ENCODE measurements at places on chromosomes 6 and 20.
A peak's percentile ranks its signal among the peaks of the same experiment; 100 is the strongest.

DNA sequence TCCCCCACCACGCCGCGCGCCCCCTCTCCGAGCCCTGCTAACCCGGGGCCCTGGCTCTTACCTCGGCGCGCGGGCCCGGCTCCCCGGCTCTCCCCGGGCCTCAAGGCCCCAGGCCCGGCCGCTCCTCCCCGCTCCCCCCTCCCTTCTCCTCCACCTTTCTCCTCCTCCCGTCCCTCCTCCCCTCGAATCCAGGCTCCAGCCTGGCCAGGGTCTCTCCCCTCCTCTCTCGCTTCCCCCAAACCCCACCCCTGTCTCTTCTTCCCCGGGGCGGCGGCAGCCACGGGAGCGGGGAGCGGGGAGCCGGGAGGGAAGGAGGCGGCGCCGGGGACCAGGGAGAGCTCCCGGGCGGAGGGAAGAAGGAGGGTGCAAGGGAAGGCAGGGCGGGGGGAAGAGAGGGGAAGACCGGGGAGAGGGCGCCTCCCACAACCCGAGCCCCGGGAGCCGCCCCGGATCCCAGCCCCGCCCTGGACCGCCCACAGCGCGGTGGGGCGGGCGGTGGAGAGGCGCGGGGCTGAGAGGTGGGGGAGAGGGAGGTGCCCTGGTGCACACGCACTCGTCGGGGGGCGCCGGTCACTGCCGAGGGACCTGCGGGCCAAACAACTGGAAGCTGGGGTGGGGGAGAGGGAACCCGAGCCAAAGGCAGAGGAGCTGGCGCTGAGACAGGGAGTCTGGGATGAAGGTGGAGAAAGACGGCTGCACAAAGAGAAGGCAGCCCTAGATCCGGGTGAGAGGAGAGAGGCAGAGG, at the start of gene GABBR1:
Gene GABBR1 (minus strand): TSS at position 395 of the 745 bp plus-strand sequence. CDS start 798 bp downstream, outside the sequence.
- peak; percentile 38 for DNase-seq

DNA sequence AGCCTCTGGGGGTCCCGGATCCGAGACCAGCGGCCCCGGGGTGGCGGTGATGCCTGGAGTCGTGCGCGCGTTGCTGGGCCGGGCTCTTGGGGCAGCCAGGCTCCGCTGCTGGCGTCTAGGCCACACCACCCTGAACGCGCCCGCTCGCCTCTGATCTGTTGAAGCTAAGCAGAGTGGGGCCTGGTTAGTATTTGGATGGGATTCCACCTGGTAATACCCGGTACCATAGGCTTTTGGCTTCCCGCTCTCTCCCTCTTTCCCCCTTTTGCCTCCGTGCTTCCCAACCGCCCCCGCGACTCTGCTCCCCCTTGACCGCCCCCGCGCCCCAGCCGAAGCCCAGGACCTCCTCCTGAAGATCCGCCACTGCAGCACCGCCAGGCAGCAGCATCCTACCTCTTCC, 1383.5 kb upstream of the DEFB115 start:
- no peak for DNase-seq

DNA sequence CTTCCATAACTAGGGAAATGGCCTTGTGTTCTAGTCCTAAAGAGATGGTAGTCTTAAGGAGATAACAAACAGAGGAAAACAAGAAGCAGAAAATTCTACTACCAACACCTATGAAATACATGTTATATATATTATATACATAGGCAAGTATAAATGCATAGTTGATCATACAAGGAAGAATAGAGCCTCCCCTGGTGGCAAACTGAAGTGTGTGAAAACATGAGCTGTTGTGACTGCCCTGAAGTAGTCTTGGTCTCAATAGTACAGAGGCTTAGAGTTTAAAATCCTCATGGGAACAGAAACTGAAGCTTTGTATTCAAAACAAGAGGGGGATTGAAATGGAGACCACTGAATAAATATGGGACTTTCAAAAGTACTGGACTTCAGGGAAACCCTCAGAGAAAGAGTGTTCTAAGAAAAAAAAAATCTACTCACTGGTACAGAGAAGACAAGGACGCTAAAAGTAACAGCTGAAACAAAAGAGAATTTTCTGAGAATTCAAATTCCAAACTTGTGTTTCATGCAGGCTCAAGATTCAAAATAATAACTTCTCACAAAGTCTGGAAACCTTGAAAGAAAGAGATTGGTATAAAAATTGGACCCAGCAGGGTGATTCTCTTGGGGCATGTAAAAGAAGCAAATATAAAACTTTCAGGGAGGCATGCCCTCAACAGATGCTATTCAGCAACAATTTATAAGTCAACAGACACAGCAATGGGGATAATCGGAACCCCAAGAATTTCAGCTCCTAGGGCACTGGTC, 59.7 kb upstream of the SAMD3 start:
- no peak for DNase-seq

DNA sequence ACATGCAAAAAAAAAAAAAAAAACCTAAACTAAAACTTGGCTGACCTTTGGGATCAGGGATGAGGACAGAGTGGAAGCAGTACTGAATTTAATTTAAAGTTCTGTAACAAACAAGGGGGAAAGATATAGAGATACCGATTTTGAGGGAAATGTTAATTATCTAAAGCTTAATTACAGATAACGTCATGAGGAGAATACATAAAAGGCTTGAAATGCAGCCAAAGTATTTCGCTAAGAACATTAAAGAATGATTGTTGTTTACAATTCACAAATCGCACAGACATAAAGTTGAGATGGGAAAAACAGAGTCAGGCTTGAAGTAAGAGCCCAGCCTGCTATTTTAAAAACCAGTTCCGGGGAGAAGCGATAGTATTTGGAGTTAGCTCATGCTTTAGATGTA, 208.0 kb upstream of the SASH1 start:
- no peak for DNase-seq

GRCh38 chr6:15544321-15544900, 118.4 kb downstream of the DTNBP1 start:
- no peak for DNase-seq

- DNase-seq, result no peak
These were observed 94.6 kb upstream of the INSM1 start for GRCh38 chr20:20273286-20273685.

DNA sequence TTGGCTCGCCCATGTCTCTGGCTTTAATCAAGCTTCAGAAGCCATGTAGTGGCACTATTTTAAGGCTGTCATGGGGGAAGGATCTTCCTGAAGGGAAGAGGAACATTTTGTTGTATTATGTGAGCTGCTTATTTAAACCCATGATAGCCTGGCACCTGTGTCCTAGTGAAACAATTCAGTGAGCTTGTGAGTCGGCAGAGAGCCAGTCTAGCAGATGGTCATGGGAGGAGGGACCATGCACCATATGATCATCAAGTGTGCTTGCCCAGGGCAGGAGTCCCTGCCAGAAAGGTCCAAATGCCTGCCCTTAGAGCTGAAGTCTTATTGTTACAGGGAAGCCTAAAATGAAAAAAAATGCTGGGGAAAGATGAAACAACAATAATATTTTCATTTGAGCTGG, 132.9 kb downstream of the PRDM13 start:
- no peak for DNase-seq

GRCh38 chr6:2962004-2962403, 9.4 kb downstream of the SERPINB6 start:
- DNase-seq, result no peak

GRCh38 chr6:159929819-159930218, 39.0 kb downstream of the MAS1 start:
- peak; percentile 12 for DNase-seq

GRCh38 chr6:149263321-149263720, 54.2 kb upstream of the TAB2 start:
- no peak for DNase-seq

Data from RCC 7860 (cell line).